ENCODE measurements at places on chromosomes 11 and 22.

DNA sequence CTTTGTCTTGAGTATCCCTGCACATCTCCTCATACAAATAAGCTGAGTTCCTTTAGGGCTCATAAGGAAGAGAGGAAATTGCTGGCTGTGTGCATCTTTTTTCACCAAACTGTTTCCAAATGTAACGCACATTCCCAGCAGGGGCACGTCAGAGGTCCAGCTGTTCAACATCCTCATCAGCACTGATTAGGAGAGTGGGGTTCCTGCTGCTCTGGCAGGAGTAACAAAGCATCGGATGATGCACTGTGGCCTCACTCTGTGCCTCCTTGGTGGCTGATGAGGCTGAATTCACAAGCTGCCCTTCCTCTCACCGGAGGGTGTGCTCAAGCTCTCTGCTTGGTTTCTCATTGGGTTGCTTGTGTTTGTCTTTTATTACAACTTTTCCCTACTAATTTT, 35.5 kb upstream of the SLC25A1 start:
- ATAC-seq, result no peak

DNA sequence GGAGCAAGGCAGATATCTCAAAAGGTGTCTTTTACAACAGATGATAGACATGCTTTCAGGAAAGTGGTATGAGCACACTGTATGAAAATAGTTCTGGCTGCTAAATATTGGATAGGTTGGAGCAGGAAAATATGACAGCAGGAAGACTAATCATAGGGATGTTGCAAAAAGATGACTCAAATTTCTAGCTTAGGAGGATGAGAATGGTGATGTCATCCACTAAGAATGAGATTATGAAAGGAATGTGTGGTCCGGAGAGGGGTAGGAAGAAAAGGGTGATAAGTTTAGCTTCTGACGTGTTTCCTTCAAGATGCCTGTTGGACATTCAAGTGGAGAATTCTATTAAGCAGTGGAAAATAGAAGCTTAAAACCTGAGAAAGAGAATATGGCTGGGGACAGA, 46.4 kb downstream of the RCN1 start:
- ATAC-seq, result no peak

DNA sequence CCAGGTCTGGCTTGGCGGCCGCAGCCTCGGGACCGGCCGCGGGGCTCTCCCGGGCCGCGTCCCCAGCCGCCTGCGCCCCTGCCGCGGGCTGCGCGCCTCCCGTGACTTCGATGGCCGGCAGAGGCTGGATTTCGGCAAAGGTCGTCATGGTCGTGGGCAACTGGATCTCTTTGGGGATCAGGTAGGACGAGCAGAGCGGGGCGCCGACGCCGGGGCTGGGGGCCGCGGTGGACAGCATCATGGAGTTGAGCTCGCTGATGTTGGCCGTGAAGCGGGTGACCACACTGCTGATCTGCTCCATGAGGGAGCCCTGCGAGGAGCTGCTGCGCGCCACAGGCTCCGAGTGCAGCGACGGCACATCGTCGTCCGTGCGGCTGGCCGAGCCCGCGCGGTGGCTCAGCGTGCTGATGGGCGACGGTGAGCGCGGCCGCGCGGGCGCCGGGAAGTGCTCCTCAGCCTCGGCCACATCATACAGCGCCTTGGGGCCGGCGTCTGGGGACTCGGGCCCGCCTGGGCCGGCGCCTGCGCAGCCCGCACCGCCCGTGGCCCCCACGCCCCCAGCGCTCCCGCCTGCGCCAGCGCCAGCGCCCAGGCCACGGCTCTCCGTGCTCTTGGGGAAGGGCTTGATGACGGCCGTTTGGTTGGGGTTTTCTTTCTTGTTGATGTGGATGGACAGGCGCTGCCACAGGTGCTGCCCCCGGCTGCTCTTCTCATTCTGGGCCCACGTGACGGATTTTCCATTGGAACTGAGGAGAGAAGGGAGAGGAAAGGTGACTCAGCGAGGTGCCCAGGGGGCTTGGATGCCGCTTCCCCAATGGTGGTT, 171.4 kb upstream of the CTSC start:
- peak; percentile 54 for ATAC-seq

- no peak for ATAC-seq
These were observed 29.7 kb downstream of the ALX4 start for GRCh38 chr11:44280257-44280656.

DNA sequence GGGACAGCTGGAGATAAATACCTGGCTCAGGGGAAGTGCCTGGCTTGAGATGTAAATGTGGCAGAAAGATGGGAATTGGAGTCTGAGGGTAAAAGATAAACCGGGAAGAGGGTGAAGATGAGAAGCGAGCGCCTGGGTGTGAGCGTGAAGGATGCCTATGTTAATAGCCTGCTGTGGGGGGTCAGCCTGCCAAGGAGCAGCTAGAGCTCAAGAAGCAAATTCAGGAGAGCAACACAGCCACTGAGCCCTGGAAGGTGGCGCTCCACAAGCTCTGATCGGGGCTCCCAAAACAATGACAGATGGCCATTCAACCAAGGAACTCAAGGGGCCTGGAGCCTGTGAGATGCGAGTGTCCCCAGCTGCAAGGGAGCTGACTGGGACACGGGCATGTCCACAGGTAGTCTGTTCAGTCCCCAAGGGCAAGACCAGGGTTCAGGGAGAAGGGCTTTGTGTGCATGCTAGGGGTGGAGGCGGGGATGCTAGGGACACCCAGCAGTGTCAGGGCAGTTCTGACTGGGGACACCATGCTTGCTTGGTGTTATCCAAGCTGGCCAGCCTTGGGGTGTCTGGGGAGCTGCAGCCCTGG, 2.8 kb downstream of the GSC2 start:
- ATAC-seq, result no peak

DNA sequence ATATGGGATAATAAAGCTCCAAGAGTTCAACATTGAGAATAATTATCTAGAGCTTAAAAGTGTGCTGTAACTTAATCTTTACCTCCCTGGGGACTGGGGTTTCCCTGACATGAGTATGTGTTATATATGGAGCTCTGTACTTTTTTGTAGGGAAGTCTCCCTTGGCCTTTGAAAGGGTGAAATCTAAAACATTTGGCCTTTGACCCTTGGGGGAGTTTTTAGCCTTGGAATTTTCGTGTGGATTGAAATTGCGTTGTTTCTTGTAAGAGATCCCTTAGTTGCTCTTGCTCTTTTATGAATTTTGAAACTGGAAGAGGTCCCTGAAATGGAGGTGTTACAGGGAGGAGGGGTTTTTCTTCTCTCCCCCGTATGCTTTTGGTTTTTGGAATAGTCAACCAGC, 450.0 kb downstream of the NELL1 start:
- no peak for ATAC-seq

- ATAC-seq, result no peak
These were observed 35.7 kb downstream of the BID start for GRCh38 chr22:17738386-17739128.

DNA sequence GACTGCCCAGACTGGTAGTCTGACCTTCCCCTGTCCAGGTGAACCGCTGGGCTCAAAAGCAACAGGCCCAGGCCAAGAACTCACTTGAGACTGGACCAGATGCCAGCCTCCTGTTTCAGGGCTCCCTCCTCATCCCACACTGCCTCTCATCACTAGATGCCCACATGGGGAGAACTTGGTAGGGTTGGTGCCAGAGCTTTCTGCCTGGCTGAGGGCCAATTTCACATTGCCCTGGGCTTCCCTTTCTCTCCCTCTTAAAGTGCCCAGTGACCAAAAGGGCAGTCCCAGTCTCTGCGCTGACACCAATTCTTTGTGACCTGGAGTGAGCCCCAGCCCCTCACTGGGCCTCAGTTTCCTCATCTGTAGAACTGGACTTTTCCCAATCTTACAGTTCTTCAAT, 41.7 kb downstream of the C11orf58 start:
- ATAC-seq, result no peak

DNA sequence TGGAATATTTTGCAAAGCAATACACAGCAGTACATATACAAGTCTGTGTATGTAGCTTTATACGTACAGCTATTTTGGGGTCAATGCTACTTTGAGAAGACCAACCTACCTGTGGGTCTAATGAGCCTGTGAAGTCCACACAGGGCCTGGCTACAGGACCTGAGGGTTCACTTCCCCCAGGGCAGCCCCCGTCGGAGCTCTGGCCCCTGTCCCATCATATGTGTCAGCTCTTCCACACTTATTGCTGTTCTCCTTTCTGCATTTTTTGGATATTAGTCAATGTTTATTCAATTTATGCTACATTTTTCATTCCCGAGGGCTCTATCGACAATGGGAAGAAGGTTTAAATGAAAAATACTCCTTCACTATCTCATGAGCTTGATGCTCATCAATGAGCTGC, 1473.6 kb downstream of the BRD1 start:
- ATAC-seq, result no peak

GRCh38 chr11:119713359-119714040, 15.5 kb downstream of the NECTIN1 start:
- ATAC-seq, result no peak

GRCh38 chr11:11848891-11849746, 7.3 kb downstream of the USP47 start:
- peak; percentile 79 for ATAC-seq

DNA sequence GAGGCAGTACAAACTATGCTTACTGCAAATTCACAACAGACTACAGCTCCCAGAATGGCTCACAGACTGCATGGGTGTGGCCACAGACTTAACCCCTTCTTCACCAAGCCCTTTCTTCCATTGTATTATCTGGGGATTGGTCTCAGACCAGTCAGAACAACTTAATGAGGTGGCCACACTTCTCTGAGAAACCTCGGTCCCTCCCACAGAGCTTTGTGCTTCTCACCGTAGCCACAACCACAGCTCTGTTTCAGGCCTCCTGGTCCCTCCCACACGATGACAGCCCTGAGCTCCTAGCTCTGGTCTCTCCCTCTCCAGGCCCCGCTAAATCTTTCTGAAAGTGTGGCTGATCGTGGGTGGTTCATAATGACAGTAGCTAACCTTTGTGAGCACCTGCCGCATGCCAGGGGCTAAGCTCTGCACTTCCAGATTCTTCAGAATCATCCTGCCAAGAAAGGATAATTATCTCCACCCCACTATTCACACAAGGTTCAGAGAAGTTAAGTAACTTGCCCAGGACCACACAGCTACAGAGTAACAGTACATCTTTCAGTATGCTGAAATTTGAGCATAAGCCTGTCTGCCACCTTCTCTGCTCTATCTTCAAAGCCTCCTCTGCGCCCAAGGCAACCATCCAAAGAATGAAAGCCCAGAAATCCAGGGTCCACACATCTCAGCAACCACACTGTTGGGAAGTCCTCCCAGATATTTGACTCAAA, 5.4 kb downstream of the PDE2A start:
- peak; percentile 93 for ATAC-seq

DNA sequence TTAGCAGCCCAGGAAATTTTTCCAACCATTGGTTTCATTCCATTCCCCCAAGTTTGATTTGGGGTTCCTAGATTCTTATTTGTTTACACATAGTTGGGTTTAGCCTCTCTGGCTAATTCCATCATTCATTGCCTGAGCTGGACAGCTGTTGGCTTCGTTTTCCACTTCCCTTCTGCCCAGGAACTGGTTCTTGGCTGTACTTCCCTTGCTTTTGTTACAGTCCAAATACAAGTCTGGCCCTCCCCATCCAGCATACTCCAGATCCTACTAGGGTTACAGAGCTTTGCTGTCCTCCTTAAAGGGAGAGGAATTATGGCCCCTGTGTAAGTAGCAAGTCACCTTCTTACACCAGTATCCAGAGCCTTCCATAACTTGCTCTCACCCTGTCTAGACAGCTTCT, 356.3 kb downstream of the FAT3 start:
- no peak for ATAC-seq

- no peak for ATAC-seq
These were observed 94.8 kb upstream of the SESN3 start for GRCh38 chr11:95325777-95326258.

GRCh38 chr11:123407130-123407995, 22.7 kb upstream of the GRAMD1B start:
- ATAC-seq, result peak; percentile 51

All from activated CD4-positive, CD25-positive, alpha-beta regulatory T cell treated with anti-CD3 and anti-CD28 coated beads, Interleukin-2, amount 50 U/mL, for 24 hours (primary cell).